ENCODE measurements at places on chromosomes 11 and 22.

DNA sequence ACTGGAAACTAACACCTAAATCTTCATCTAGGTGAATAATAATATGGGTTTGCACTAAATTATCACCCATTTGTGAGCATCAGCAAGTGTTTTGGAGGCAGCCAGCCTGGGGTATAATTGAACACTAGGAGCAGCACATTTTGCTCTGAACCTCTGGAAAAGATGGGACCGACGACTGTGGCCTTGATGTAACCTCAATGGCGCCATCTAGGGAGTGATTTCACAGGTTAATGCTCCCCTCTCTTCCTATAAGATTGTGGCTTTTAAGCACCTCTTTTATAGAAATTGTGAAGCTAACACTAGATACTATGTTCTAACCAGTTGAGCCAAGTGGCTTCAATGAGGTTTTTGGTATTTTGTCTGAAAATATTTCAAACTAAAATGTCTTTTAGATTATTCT is 203.7 kb downstream of the NELL1 start:
- DNase-seq: no peak

DNA sequence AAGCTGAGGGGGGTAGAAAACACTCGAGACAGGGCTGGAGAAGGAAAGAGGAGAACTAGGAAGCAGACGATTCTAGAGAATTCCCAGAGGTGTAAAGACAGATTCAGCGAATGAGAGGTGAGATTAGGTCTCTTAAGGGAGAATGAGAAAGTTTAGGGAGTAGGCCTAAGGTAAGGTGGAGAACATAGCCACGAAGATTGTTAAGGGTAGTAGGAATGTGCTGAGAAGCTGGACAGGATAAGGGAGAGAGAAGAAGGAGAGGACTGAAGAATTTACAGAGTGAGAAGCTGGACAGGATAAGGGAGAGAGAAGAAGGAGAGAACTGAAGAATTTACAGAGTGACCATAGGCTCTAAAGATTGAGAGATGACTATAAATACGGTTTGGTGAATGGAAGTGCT is 908 bp downstream of the PPME1 start:
- no peak for DNase-seq

DNA sequence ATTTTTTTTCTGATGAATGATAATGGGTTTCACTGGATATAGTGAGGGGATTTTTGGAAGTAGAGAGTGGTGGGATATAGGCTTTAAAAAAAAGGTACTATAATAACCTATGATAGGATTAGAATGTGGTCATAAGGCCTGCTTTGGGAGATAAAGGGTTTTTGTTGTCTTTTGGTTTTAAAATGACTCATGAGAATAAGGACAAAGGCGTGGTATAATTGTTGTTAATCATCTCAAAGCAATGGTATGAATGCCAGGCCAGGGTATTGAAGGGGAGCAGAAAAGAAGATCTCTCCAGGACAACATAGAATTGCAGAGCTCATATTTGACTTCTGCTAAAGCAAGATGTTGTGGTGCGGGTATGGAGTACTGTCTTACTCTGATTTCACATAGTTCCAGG is 579.4 kb downstream of the JRKL start:
- DNase-seq: no peak

- DNase-seq: no peak
These were observed 8.6 kb downstream of the IRF7 start for GRCh38 chr11:607020-607780.

DNA sequence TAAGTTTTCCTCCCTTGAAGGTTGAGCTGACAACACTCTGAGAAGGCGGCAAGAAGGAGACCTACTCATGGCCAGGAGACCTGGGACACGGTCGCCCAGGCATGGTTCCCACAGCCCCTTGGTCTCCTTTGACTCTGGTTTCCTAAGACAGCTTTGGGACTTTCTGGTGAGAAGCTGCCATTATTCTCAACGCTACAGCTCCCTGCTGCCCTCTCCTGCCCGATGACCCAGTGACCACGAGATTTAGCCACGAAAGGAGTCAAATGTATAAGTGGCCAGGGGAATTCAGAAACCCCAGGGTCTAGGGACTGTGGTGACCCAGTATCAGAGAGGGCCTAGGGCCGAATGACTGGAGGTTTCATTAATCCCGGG is 699 bp upstream of the SDF2L1 start:
- DNase-seq: peak; percentile 74

DNA sequence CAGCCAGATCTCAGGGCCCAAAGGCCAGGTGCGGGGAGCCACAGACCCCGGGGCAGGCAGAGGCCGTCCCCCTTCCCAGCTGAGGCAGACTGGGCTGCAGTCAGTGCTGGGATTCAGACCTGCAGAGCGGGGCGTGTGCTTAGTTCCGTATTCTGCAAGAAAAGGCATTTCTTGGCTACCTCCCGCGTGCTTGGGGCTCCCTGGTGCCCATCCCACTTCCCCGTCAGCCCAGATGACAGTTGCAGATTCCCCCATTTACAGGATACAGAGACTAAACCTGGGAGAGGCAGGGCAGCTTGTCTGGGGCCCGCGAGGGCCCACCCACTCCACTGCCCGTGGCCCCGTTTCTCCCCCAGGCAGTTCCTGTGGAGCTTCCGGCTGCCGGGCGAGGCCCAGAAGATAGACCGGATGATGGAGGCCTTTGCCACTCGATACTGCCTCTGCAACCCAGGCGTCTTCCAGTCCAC is 18.3 kb downstream of the CYTH4 start:
- DNase-seq: no peak

GRCh38 chr22:47133061-47133969 is 370.9 kb downstream of the TBC1D22A start:
- no peak for DNase-seq

GRCh38 chr22:32389685-32390084 is 22.4 kb downstream of the RTCB start:
- DNase-seq: no peak

- no peak for DNase-seq
These were observed 36.9 kb downstream of the CHRDL2 start for GRCh38 chr11:74694136-74694930.

DNA sequence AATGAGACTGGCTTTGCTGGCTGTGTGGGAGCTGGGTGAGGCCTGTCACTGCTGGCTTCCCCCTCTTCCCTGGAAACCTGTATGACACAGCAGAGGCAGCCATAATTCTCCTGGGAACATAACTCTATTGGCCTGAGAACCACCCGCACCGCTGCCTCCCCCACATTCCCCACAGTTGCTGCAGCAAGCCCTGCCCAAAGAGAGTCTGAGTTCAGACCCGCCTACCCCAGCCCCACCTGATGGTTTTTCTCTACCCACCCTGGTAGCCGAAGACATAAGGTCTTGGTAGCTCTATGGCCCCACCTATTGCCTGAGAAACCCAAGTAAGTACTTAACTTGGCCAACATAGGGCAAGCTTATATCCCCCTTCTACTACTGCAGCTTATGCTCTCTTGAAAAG is 174.8 kb downstream of the C11orf91 start:
- DNase-seq: no peak

All from AG08396 (cell line).